Activated CD8-positive, alpha-beta memory T cell treated with anti-CD3 and anti-CD28 coated beads, Interleukin-2, amount 50 U/mL, for 48 hours (primary cell): ENCODE measurements at places on chromosomes 3 and 15.

DNA sequence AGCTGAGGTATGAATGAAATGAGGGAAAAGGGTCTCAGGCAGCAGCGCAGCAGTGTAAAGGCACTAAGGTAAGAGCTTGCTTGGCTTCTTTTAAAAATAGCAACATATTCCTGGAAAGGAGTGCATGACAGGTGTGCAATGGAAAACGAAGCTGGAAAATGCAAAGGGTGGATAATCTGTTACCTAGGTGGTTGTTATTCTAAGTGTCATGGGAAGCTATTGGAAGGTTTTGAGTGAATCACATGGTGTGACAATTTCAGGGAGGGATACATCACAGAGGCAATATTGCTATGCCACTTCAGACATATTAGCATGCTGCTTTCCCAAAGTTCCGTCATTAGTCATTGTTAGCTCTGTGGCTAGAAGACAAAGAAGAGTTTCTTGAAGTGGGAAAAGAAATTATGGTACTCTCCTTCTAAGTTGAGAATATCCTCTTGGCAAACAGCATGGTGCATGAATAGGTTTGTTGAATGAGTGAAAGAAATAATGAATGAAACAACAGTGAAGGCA is 28.7 kb upstream of the TMEM45A start:
- DNase-seq: no peak

GRCh38 chr3:178182337-178182779 is 353.9 kb upstream of the KCNMB2 start:
- no peak for DNase-seq

GRCh38 chr15:39099524-39099923 is 481.4 kb upstream of the THBS1 start:
- no peak for DNase-seq

DNA sequence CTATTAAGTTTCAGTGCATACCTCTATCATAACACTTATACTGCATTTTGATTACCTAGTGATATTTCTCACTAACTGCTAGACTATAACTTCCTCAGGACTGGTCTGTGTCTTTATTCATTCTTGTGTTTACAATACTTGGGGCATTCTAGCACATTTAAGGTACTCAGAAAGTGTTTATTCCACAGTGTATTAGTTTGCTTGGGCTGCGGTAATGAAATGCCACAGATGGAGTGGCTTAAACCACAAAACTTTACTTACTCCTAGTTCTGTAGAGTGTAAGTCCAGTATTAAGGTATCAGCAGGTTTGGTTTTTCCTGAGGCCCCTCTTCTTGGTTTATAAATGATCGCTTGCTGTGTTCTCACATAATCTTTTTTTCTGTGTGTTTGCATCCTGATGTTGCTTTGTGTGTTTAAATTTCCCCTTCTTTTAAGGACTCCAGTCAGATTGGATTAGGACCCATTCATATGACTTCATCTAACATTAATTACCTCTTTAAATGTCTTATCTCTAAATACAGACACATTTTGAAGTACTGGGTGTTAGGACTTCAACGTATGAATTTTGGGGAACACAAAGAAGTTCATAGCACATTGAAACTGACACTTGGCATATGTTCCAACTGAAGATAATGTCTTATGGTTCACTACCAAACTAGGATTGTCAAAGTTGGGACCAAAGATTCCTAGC is 23.9 kb downstream of the RNF111 start:
- no peak for DNase-seq

- no peak for DNase-seq
Measured at GRCh38 chr3:135926664-135927063, 38.9 kb upstream of the PPP2R3A start.

DNA sequence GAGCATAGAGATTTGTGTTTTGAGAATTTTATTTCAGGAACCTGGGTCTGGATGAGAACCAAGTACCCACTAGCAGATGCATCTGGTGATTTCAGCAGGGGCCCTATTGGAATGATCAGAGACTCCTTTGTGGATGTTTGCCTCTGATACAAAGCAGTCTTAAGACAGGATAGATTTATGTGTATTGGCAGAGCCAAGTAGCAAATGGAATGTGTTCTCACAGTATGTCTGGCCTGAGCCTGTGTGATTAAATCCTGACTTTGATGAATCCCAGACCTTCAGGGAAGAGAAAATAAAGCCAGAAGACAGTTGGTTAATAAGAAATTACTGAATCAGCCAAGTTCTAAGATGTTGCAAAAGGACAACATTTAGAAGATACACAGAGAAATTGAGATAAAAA is 755.5 kb upstream of the SEMA6D start:
- no peak for DNase-seq

GRCh38 chr3:157099326-157100095 is 60.4 kb downstream of the CCNL1 start:
- DNase-seq: no peak
